Osteocyte (in vitro differentiated cells): ENCODE measurements at places on chromosomes 16 and 17. TPM values are rescaled to one million over a fixed set of nuclear protein-coding genes. Genes with fewer than 3 reads are reported as not detected.

Gene GPRC5C
- 44.4 and 56.4 TPM in 2 replicates for total RNA-seq

GRCh38 chr17:74202938-74203337 is 540 bp upstream of the RPL38 start:
- DNase-seq: no peak

- no peak for DNase-seq
Measured at GRCh38 chr17:77729587-77729986, 228.9 kb upstream of the TNRC6C start.

GRCh38 chr16:11597235-11598095 is 10.7 kb upstream of the LITAF start:
- DNase-seq: no peak

GRCh38 chr17:50934672-50935220 is 68.6 kb upstream of the TOB1 start:
- no peak for DNase-seq

Gene CDT1
- 5.6 and 6.6 TPM in 2 replicates for total RNA-seq

- no peak for DNase-seq
Measured at GRCh38 chr16:67560827-67561342, 1.4 kb upstream of the CTCF start.

DNA sequence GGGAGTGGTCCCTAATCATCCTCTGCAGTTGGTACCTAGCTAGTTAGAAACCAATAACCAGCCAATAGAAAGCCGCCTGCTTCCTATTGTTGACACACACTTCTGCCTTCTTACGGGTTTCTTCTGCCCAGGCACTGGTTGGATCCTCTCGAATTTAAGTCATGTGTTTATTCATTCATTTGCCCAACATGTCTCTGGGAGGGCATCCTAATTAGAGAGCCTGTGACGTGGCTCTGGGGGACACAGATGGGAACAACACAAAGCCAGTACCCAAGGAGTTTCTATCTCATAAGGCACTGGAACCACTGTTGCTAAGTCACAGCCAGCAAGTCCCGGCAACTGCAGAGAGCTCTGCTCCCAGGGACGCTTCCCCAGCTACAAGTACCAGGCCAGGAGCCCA is 300.7 kb upstream of the TNRC6C start:
- DNase-seq: no peak

GRCh38 chr16:66539623-66540469 is 10.1 kb downstream of the TK2 start:
- DNase-seq: no peak

Gene ALOX12
- total RNA-seq: not detected in 2 replicates

DNA sequence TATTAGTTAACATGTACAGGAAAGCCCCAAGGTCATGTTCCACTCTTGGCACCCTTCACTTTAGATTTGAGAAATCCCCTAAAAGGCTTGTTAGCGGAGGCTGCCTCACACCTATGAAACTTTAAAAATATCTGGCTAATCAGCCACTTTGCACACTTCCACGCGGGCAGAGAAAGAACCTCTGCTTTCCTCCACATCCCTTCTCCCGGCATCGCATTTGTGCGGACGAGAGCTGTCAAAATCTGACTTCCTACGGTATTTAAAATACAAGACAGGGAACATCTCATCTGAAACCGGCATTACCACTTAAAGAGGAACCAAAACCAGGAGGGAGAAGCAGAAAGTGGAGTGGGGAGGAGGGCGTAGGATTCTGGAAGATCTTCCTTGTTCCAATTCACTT is 422.3 kb downstream of the TMEM114 start:
- DNase-seq: no peak

DNA sequence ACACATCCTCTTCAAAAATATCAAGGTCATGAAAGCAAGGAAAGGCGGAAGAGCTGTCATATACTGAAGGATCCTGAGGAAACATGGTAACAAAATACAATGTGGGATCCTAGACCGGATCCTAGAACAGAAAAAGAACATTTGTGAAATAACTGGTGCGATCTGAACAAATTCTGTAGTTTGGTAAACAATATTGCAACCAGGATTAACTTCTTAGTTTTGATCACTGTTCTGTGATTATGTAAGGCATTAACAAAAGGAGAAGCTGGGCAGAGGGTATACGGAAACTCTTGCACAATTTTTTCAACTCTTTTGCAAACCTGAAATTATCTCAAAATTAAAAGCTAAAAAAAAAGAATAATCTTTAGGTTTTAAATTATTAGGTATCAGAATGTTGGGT is 109.7 kb downstream of the TRIM37 start:
- DNase-seq: no peak

Gene QRICH2
- 6.3 and 7.3 TPM in 2 replicates for total RNA-seq

Gene TBC1D3C
- not detected in 2 replicates for total RNA-seq

DNA sequence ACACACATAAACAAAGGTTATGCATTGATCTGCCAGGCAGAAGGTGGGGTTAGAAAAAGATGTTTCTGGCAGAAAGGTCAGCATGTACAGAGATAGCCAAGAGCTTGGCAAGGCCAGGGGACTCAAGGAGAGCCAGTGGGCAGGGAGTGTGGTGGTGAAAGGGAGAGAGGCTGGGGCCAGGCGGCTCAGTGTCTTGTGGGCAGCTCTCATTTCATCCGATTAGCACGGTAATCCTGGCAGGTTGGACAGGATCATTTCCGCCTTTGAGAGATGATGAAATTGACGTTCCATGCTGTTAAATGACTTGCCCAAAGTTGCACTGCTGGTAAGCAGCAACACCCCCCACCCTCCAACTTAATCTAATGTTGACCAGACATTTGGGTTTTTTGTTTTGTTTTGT is 3.6 kb downstream of the CHD9 start:
- no peak for DNase-seq

Gene TUBB3
- total RNA-seq: 84.9 and 95.8 TPM in 2 replicates

GRCh38 chr16:56102183-56102686 is 89.1 kb upstream of the GNAO1 start:
- no peak for DNase-seq

GRCh38 chr16:4976611-4977145 is 18.5 kb downstream of the SEC14L5 start:
- DNase-seq: no peak

- no peak for DNase-seq
Measured at GRCh38 chr17:54172096-54172984, 349.6 kb downstream of the KIF2B start.

Gene SRCIN1
- 0.05 TPM in 1 of 2 replicates, not detected in the other for total RNA-seq

Gene TBC1D3
- 0.30 TPM in 1 of 2 replicates, not detected in the other for total RNA-seq

- DNase-seq: no peak
Measured at GRCh38 chr17:76685846-76686245, 24.9 kb downstream of the MXRA7 start.
